GM12892 (cell line): ENCODE measurements at places on chromosomes 6 and 20.

DNA sequence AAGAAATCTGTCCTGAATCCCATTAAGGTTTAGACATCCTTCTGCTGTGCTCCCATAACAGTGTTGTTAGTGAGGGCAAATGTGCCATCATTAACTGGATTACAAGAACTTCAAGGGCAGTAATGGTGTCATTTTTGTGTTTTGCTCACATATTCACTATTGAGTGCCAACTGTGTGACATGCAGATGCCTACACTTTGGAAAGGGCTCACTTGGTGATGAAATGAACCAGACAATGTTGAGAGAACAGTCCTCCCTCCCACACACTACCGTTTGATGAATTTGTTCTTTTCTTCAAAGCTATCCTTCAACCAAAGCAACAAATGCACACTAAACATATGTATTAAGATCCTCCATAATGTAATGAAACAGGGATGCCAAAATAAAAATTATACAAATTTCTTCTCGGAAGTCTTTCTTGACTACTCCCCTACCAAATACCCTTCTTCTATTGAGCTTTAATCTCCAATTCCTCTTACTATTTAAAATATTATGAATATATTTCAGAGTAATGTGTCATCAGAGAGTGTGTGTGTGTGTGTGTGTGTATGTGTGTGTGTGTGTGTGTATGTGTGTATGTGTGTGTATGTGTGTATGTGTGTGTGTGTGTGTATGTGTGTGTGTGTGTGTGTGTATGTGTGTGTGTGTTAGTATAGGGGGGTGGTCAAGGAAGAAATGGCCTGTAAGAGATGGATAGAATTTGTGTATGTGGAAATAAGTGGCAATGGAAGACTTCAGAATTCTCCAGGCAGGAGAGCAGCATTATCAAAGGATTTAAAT lies 92.3 kb upstream of the ENPP5 start:
- DNase-seq, result no peak

DNA sequence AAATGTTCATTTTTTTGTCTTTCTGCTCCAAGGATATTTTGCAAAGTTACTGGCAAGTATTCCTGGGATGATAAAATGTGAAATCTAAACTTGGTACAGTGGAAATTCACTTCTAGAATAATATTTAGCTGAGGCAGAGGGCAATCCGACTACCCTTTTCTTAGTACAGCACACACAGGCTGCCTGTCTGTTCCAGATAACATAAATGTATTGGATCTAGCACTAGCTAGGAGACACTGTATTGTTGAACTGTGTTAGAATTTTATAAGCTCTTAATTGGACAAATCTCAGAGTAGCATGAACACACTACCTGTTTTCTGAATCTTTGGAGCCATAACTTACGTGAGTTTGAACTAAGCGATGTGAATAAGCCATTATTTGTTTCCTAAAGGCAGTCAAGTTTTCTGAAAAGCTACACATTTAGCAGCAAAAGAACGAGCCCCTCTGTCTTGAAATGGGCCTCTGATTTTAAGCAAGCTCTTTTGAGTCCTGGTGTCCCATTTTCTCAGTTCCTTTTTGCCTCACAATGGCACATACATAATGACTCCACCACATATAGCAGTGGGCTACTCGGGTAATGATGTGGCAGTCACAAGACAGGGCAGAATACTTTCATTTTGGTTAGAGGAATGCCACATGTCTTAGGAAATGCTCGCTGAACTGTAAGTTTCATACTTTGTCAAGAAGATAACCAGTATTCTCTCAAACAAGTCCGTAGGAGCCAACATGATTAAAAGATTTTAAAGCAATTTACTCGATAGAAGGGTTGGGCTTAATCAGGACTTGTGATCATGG lies 116.5 kb upstream of the ESR1 start:
- DNase-seq, result no peak

- no peak for DNase-seq
Measured at GRCh38 chr6:145548933-145549648, 186.2 kb downstream of the EPM2A start.

GRCh38 chr6:13485923-13486562 lies 1.4 kb downstream of the GFOD1 start:
- DNase-seq, result peak; percentile 36

- DNase-seq, result no peak
Measured at GRCh38 chr20:48933017-48933766, 11.7 kb downstream of the ARFGEF2 start.

DNA sequence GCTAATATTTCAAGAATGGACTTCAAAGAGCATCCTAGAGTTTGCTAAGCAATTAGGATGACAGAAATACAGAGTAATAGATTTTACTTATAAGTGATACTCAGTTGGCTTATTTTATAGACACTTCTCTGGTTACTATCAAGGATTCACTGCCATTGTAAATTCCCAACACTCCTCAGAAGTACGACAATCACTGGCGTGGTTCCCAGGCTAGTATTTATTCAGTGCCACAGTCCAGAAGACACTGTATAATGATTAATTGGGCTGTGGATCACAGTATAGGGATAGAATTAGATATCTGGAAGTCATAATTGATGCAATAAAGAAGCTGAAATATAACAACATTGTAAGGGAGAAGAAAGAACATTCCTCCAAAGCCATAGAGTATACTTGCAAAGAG lies 15.7 kb downstream of the MANEA start:
- DNase-seq, result no peak
